ENCODE measurements at places on chromosomes 11 and 22.

DNA sequence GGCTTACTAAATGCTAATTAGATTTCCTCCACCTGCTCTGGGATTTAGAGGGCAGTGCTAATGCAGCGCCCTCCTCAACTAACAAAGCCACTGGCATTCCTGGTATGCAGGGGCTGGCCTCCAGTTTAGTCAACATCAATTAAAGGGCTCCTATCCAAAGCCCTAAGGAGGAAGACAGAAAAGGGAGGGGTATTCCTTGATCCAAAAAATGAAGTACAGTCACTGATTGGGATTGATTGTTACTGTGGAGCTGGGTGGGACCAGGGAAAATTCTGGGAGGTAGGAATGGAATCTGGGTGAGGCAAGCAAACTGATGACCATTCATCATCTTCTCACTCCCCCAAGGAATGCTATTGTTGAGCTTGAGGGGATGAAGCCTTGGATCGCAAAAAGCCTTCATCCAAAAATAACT lies 52.2 kb downstream of the GAB2 start:
- DNase-seq: no peak

DNA sequence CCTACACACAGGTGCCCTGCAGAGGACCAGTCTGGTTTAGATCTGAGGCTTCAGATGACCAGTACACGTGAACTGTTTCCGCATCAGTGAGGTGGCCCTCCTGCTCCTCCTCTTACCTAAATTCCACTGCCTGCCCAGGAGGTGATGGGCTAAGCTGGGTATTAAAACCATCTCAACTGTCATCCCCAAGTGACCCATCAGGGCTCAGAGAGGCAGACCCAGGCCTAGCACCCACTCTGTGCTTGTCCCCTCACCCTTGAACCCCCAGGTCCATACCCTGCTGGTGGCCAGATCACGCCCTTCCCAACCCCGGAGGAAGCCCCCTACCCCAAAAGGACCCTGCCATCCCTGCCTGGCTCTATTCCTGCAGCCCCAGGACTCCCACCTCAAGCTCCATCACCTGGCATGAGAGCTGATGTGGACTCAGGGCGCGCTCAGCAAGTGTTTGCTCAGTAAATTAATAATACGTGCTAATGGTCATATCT lies 21.3 kb downstream of the RSPH14 start:
- DNase-seq: no peak

GRCh38 chr11:77322506-77322905 lies 21.0 kb upstream of the GDPD4 start:
- no peak for DNase-seq

- no peak for DNase-seq
Measured at GRCh38 chr11:86988351-86988881, 33.2 kb upstream of the FZD4 start.

GRCh38 chr11:67280788-67281551 lies 8.1 kb upstream of the ANKRD13D start:
- DNase-seq: no peak

DNA sequence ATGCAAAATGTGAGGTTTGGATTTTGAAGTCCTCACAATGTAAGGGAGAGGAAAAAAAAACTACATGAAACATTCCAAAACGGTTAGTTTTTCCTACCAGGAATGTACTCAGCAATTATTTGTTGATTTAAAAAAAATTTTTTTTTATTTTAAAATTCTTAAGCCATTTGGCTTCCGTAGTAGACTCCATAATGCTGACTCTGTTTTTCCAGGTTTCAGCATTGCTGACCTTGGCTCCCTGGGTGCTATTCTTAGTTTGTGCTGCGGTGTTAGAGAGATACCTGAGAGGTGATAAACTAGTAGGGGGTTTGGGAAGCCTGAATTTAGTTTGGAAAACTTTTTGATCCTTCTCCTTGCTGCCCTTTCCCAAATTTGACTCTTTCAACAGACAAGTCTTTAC lies 10.6 kb downstream of the STT3A start:
- no peak for DNase-seq

- DNase-seq: no peak
Measured at GRCh38 chr22:43118953-43119458, 8.5 kb downstream of the BIK start.

DNA sequence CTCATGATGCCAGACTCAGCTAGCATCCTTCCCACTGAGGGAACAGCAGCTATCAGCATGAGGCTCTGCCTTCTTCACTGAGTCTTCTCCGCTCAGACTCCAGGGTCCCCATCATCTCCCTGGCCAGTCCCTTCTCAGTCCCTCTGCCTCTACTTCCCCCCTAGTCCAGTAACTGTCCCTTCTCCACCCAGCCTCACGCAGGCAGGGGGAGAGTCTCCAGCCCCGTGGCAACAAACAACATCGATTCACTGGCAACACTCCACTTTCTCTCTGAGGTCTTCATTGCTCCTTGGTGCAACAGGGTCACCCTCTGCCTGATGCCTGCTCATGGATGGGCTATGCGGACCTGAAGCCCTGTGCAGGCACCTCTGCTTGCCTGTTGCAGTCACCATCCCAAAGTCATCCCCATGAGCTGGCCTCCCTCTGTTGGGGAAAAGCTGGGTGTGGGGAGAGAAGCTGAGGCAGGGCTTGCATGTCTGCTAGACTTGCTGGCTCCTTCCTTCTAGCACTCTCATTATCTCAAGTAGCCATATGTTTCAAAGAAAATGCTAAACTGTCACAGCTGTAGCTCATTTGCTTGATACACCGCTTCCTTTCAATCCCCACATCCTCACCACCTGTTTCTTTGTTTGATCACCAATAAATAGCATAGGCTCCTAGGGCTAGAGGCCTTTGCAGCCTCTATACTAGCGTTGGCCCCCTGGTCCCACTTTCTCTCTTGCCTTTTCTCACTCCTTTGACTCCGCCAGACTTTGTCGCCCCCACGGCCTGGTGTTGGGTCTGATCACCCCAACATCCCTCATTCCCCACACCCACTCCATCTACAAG lies 4.3 kb upstream of the BCR start:
- no peak for DNase-seq

GRCh38 chr11:45756384-45757010 lies 48.5 kb upstream of the SLC35C1 start:
- DNase-seq: no peak

DNA sequence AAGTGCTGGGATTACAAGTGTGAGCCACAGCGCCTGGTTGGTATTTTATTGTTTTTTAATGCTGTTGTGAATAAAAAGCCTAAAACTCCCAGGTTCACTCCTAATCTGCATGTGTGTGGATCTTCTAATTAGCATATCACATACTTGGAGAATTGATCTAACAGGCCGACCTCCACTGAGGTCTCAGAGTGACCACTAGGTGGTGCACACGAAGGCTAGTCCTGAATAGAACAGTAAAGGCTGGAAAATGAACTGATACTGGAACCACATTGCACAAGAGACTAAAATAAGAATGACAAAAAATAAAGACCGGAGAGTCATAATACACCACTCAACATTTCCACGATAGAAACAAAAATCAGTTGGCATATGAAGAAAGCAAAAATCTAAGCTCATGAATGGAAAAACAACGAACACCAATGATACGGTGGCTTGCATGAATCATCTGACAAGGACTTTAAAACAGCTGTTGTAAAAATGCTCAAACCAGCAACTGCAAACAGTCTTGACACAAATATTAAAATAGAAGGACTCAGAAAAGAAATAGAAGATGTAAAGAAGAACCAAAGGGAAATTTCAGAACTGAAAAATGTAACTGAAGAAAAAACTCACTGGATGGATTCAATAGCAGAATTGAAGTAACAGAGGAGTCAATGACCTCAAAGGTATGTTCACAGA lies 19.2 kb downstream of the PIM3 start:
- no peak for DNase-seq

GRCh38 chr11:128503245-128503991 lies 83.9 kb downstream of the ETS1 start:
- no peak for DNase-seq

DNA sequence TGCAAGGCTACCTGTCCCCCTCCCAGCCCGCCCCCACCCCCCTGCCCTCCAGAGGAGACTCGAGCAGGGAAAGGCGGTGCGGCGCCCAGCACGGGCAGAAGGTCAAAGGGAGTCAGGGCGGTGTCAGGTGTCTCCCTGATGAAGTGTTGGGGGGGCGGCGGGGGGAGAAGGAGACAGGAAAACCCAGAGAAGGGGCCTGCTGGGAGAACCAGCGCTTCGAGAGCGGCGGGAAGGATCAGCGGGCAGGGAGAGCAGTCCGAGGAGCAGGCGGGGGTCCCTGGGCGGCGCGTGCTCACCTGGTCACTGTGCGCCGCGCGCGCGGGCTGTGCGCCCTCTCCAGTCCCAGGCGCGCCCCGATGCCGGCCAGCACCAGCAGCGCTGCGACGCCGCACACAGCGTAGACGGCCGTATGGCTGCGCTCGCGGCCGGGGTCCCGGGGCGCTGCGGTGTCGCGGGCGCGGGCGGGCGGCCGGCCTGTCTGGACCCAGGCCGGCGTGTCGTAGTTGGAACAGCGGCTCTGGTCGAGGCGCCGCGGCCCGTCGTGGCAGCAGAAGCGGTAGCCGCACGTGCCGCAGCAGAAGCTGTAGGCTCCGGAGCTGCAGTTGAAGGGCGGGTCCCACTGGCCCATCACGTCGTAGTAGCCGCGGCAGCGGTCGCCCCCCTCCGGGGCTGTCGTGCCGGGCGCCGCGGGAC lies 886 bp downstream of the SHISA8 start:
- DNase-seq: no peak

DNA sequence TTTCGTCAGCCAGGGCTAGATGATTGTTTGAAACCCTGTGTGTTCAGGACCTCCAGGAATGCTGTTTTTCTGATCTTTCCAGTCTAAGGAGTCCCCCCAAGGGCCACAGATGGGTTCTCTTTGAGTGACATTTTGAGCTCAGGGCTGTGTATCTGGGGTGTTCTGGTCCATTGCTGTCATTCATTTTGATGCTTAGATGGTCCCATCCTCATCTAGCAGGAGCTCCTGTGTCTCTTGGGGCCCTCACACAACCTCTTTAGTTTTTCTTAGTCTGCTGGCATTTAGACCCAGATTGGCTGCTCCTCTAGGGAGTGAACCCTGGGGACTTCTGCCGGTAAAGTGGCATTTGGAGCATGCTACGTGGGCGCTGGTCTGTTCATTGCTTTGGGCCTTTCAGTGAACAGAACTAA lies 39.1 kb downstream of the MED15 start:
- no peak for DNase-seq

GRCh38 chr22:50456466-50457234 lies 18.2 kb downstream of the SBF1 start:
- DNase-seq: no peak

DNA sequence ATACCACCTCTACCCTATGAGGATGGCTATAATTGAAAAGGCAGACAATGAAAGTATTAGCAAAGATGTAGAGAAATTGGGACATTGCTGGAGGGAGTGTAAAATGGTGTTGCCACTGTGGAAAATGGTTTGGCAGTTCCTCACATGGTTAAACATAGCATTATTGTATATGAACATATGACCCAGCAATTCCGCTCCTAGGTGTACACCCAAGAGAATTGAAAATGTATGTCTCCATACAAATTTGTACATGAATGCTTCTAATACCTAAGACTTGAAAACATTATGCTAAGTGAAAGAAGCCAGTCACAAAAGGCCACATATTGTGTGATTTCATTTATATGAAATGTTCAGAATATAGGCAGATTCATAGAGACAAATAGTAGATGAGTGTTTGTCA lies 10.0 kb downstream of the SLCO2B1 start:
- no peak for DNase-seq

- no peak for DNase-seq
Measured at GRCh38 chr22:36822581-36822980, 5.7 kb upstream of the PVALB start.

GRCh38 chr11:95671768-95672167 lies 117.8 kb downstream of the FAM76B start:
- DNase-seq: no peak

- DNase-seq: no peak
Measured at GRCh38 chr11:105447936-105448702, 161.8 kb upstream of the GRIA4 start.

DNA sequence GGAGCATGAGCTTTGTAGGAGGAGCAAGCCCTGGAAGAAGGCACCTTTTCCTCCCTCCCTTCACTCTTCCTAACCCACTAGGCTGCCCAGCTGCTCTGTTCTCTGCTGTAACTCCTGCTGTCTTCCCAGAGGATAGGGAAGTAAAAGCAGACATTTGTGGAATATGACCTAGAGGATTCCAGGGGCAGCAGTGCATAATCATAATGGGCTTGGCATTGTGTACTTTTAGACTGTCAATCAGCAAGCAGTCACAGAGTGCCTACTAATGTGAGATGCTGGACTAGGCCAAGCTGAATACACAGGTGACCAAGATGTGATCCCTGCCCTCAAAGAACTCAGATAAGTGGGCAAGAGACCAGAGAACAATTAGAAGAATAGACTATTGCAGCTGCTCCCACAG lies 133.0 kb downstream of the NAV2 start:
- DNase-seq: no peak

DNA sequence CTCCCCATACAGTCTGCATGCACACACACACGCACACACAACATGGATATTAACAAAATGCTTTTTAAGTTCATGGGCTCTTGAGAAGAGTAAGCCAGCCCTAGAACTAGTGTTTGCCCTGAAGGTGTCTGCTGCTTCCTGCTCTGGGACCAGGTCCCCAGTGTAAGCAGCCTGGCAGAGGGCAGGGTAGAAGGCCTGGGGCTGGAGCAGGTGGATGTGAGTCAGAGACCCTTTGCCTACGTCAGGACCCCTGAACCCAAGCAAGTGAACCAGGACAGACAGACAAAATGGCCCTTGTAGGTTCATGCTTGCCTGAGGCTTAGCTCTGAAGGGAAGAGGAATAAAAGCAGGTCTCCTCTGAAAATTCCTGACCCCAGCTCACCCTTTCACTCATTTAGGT lies 357.9 kb downstream of the TBC1D22A start:
- peak; percentile 3 for DNase-seq

- no peak for DNase-seq
Measured at GRCh38 chr11:1218256-1218787, 4.5 kb upstream of the MUC5B start.

GRCh38 chr11:124070915-124071622 lies 29.9 kb upstream of the OR10G7 start:
- peak; percentile 48 for DNase-seq

DNA sequence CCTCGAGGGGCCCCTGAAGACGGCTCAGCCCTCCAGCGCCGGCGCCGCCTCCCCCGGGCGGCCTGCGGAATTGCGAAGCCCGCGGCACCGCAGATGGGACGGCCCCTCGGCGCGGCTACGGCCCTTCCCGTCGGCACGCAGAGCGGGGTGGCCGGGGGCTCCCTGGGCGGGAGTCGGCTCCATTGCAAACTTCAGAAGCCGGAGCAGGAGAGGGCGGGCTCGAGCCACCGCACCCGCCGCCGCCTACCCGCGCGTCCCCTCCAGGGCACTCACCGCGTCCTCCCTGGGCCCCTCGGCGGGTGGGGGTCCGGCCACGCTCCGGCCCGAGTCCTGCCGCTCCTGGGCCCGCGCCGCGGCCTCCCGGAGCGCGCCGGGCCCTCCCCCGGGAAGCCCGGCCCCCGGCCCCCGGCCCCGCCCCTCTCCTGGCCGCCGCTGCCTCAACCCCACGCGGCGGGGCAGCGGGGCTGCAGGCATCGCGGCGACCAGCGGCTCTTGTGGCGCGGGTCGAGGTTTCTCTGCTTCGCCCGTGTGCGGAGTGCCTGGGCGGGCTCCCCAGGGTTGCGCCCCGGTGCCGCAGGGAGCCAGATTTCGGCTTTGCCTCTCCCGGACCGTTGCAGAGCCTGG lies at the start of gene PACSIN3:
Gene PACSIN3, minus strand, starts transcription at position 359 of the 624 bp plus-strand sequence. CDS start 3,707 bp downstream, outside the sequence.
- DNase-seq: no peak

GRCh38 chr22:35045451-35045850 lies 20.5 kb upstream of the ISX start:
- no peak for DNase-seq

Data from breast epithelium (tissue), 4 donors.